ENCODE measurements at places on chromosomes 12 and 14.
A peak's percentile ranks its signal among the peaks of the same experiment; 100 is the strongest.

- no peak for DNase-seq
Measured at GRCh38 chr12:77392467-77393088, 327.2 kb upstream of the E2F7 start.

DNA sequence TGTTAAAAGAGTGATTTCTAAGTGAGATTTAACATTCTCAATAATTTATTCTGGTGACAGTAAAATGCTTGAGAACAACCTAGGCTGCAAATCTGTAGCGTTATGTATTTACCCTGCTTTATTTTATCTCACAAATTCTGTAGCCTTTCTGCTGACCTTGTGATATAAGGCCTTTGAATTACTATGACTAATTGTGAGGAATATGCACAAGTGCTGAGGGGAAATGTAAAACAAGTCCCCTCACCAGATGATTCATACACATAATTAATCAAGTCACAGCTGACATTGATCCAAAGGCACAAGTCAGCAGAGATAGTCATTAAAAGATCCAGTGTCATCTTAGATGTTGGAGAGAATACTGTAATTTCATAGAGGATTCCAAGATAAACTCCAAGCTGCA, 992.7 kb upstream of the USP15 start:
- DNase-seq = no peak

DNA sequence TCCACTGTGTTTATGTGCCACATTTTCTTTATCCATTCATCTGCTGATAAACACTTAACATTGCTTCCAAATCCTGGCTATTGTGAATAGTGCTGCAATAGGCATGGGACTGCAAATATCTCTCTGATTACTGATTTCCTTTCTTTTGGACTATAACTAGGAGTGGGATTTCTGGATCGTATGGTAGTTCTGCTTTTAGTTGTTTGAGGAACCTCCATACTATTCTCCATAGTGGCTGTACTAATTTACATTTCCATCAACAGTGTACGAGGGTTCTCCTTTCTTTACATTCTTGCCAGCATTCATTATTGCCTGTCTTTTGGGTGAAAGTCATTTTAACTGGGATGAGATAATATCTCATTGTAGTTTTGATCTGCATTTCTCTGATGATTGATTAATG, 47.6 kb downstream of the TAOK3 start:
- DNase-seq = no peak

- no peak for DNase-seq
Measured at GRCh38 chr14:51419685-51420084, 179.6 kb downstream of the TMX1 start.

DNA sequence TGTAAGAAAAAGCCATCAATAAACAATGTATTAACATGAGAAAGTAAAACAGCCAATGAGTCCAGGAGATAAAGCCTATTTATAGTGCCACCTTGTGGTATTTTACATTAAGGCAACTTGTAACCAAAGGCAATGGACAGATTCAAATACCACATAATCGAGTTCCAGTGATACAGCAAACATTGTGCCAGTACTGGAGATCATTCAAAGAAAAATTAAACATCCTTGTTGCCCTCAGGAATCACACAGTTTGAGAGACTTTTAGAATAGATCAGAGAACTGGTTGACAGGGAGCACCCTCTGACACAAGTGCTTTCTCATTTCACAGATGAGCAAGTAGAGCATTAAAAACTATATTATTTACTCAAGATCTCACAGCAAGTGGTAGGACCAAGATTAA, 98.1 kb downstream of the DDHD1 start:
- no peak for DNase-seq

DNA sequence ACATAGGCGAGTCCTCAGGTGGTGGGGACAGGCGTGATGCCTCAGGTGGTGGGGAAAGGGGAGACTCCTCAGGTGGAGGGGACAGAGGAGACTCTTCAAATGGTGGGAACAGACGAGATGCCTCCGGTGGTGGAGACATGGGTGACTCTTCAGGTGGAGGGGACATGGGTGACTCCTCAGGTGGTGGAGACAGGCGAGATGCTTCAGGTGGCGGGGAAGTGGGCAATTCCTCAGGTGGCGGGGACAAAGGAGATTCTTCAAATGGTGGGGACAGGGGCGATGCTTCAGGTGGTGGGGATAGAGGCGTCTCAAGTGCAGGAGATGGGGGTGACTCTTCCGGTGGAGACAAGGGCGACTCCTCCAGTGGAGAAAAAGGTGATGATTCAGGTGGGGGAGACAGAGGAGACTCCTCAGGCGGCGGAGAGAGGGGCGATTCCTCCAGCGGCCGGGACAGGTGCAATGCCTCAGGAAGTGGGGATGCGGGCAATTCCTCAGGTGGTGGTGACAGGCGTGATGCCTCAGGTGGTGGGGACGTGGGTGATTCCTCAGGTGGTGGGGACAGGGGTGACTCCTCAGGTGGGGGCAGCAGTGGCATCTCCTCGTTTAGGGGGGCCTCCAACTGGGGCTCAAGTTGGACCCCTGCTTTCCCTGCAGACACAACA, 8.7 kb downstream of the KMT2D start:
- no peak for DNase-seq

DNA sequence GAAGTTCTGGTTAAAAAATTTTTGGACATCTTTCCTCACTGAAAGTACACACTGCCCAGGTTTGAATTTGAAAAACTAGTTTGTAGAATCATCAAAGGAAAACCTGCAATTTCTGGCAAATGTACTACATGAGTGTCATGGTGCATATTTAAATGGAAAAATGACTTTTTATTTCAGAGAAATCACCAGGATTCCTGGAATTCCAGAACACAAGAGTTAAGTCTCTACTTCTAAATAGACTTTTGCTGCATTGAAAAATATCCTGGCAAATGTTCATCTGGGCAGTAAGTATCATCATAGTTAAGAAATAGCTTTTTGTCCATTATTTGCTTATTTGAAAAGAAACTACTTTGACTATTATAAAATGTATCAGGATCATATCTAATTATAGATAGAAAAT, 275.1 kb downstream of the PRKD1 start:
- DNase-seq = no peak

- no peak for DNase-seq
Measured at GRCh38 chr12:48197549-48197970, 5.5 kb downstream of the OR10AD1 start.

- DNase-seq = no peak
Measured at GRCh38 chr12:4139191-4139590, 134.4 kb upstream of the CCND2 start.

DNA sequence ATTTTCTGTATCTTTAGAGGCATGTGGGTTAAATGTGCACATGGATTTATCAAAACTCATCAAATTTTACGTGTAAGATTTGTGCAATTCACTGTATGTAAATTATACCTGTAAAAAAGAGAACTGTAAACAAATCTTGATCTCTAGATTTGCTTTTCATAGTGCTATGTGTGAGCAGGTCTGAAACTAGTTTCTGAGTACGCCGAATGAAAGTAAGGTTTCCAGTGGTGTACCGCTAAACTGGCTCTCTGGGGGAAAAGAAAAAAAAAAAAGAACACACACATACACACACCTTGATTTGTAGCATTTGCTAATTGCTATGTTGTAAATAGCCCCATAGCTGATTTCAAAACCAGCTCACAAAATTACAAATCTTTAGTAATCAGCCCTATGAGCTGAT, 8.6 kb upstream of the SLC41A2 start:
- no peak for DNase-seq

- peak; percentile 70 for DNase-seq
Measured at GRCh38 chr14:52013984-52014600, 24.7 kb downstream of the RTRAF start.

GRCh38 chr14:33404054-33404453, 465.4 kb downstream of the NPAS3 start:
- no peak for DNase-seq

- no peak for DNase-seq
Measured at GRCh38 chr12:25248137-25248536, 2.6 kb downstream of the KRAS start.

GRCh38 chr12:6199531-6200255, 507 bp upstream of the CD9 start:
- peak; percentile 49 for DNase-seq

- DNase-seq = peak; percentile 53
Measured at GRCh38 chr12:130832561-130833209, 6.4 kb downstream of the STX2 start.

DNA sequence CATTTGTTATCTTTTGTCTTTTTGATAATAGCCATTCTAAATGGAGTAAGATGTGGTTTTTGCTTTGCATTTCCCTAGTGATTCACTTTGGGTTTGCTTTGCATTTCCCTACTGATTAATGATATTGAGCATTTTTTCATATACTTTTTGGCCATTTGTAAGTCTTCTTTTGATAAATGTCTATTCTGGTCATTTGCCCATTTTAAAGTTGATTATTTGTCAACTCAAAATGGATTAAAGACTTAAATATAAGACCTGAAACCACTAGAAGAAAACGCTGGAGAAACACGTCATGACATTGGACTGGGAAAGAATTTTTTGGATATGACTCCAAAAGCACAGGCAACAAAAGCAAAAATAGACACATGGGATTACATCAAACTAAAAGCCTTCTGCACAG, 148.0 kb downstream of the APAF1 start:
- no peak for DNase-seq

- DNase-seq = no peak
Measured at GRCh38 chr12:38934686-38935085, 29.3 kb upstream of the CPNE8 start.

GRCh38 chr12:12812174-12812573, 972 bp upstream of the DDX47 start:
- no peak for DNase-seq

DNA sequence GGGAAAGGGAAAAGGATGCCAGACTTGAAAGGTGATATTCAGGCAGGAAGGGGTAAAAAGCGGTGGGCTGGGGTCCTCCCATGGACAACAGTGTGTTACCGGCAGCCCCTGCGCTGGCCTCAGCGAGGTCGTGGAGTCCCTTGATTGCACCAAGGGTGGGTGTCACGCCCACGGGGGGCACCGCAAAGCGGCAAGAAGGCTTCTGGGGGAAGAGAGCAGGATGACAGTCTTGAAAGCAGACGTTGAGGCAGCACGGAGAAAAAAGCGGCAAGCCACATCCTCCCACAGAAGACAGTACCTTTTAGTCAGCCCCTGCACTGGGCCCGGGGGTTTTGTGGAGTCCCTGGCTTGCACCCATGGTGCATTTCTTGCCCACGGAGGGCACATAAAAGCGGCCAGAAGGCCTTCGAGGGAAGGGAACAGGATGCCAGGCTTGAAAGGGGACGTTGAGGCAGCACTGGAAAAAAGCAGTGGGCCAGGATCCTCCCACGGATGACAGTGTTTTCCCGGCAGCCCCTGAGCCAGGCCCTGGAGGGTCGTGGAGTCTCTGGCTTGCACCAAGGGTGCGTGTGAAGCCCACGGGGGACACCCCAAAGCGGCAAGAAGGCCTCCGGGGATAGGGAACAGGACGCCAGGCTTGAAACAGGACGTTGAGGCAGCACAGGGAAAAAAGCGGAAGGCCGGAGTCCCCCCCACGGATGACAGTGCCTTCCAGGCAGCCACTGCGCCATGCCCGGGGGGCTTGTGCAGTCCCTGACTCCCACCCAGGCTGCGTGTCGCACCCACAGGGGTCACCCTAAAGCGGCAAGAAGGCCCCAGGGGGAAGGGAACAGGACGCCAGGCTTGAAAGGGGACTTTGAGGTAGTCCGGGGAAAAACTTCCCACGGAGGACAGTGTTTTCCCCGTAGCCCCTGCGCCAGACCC, 162.2 kb upstream of the ALG10B start:
- no peak for DNase-seq

GRCh38 chr12:6369916-6370575, 5.3 kb downstream of the SCNN1A start:
- no peak for DNase-seq

- no peak for DNase-seq
Measured at GRCh38 chr14:81382517-81383225, 17.5 kb downstream of the STON2 start.

- no peak for DNase-seq
Measured at GRCh38 chr12:16506394-16506793, 99.6 kb downstream of the LMO3 start.

- no peak for DNase-seq
Measured at GRCh38 chr12:132851465-132851864, 22.8 kb upstream of the GOLGA3 start.

DNA sequence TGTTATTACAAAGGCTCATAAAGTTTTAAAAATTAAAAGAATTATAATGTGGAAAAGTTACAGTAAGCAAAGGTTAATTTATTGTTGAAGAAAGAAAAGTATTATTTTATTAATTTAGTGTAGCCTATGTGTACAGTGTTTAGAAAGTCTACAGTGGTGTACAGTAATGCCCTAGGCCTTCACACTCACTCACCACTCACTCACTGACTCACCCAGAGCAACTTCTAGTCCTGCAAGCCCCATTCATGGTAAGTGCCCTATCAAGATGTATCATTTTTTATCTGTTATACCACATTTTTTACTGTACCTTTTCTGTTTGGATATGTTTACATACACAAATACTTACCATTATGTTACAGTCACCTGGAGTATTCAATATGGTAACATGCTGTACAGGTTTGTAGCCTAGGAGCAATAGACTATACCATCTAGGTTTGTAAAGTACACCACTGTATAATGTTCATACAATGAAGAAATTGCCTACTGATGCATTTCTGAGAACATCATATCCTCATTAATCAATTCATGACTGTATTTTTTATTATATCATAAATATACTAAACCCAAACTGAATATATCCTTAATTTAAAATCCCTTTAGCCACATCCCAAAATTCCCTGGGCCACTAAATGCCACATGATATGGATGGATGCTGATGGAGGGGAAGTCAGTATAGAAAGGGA, 43.6 kb upstream of the NID2 start:
- no peak for DNase-seq

GRCh38 chr14:96792003-96792402, 5.2 kb upstream of the VRK1 start:
- no peak for DNase-seq

DNA sequence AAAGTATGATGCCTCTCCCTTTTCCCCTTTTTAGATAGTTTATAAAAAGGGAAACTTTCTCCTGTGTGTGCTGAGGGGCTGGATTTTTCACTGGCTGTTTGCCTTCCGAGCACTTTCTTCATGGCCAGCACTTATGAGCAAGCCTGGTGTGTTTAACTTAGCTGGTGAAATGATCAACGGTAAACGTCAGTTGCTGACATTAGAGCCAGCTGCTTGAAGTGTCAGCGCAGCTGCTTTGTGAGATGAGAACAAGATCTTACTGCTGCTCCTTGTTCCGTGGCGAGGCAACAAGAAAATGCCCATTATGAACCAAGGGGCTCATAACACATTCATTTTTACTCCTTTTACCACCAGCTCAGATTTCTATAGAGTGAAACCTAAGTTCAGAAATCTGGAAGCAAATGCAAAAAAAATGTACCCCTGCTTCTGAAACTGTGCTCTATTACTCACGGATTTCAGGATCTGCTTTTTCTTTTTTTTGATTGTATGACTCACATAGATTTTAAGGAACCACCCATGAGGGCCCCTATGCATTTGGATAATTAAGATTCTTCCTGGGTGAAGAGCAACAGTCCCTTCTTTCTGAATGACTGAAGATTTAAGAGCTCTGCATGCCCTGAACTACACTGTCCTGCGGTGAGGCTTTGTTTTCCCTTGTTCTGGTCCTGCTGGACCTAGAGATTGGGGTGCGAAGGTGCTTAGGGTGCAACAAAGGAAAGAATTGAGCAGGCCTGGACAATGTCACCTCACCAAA, 74.3 kb upstream of the CPM start:
- no peak for DNase-seq
